Activated T-cell treated with anti-CD3 and anti-CD28 coated beads for 4 hours (primary cell): ENCODE measurements at places on chromosomes 4 and X.

DNA sequence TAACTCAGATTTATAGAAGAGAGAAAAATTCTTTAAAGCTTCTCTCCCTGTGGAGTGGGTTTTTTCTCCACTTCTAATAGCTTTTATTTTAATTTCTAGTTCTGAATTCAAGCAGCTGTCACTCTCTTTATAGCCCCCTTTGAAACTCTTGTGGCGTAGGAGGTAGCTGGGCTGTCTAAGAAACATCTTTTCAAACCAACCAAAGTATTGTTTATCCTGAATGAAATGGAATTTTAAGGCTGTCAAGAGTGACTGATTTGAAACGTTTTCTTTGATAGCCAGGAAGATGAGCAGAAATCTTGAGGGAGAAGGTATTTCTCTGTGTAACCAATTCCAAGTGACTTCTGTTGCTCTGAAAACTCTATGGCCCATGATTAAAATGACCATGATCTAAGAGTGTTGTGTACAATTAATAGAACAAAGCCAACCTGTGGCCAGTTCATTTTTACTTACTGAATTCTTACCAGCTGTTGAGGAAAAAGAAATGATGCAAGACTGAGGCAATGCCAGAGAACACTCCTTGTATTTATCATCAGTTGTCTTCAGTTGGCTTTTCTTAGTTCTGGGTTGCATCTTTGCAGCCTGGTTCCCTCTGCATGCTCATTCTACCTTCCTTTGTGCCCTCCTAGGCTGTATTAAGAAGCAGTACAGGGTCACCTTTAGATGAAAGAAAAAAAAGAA is 298.4 kb downstream of the ARHGAP10 start:
- DNase-seq: no peak

GRCh38 chrX:50768801-50769200 is 45.2 kb downstream of the SHROOM4 start:
- DNase-seq: no peak

DNA sequence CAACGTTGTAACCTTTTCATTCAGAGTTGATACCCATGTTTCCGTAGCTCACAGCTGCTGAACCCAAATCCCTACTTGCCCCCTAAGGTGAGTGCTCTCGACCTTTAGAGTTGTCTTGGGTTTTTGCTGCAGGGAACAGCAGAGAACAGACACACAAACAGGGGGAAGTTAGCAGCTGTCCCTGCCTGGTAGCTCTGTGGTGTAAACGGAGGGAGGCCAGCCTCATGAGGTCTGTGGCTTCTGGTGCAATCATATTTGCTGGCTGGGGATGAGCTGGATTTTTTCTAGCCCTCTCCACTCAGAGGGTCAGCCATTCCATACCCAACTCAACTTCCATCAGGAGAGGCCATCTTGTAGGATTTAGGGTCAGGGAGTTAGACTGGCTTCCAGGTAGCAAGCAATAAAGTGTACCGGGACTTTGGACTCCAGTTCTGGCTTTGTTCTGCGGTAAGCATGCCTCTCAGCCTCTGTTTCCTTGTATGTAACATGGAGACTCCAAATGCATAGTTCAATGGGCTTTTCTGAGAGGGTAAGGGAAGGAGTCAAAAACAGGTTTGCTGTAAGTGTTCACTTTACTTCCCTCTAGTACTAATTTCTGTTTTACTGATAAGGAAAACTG is 218.9 kb downstream of the MID1IP1 start:
- DNase-seq: no peak

GRCh38 chr4:98739751-98740150 is 81.3 kb upstream of the TSPAN5 start:
- DNase-seq: no peak

DNA sequence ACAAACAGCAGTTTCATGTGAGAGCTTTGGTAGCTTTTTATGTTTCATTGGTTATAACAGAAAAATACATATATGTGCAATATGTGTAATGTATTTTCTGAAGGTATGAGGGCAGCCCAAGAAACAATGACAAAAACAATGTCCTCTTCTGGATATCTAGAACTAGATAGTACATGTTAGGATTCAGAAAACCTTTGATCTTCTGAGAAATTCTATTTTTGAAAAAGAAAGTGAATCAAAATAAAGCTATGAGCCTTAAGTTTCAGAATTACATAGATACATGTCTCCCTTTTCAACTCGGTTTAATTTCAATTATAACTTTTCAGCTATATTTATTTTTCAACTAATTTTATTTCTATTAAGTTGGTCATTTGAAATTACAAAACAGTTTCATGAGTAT is 131.9 kb downstream of the REELD1 start:
- no peak for DNase-seq

GRCh38 chr4:106775636-106776035 is 260.5 kb downstream of the DKK2 start:
- no peak for DNase-seq

DNA sequence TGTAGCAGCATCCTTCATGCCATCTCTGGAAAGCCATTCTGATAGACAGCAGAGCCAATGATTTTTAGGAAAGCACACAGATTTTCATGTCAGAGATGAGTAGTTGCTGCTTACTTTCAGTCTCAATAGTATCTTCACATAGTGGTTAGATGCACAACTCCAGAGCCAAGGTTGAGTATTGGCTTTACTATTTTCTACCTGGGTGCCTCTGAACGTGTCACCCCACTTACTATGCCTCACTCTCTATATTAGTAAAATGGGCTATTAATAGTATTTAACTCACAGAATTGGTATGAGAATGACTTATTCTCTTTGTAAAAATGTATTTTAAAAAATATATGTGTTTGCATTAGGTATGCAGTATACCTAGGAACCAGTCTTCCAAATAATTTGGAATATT is 108.8 kb upstream of the STIM2 start:
- DNase-seq: no peak

GRCh38 chr4:158176108-158176507 is 3.3 kb upstream of the GASK1B start:
- DNase-seq: no peak

GRCh38 chr4:3823496-3824341 is 57.5 kb downstream of the ADRA2C start:
- DNase-seq: no peak

GRCh38 chrX:53997724-53998123 is 46.5 kb downstream of the PHF8 start:
- no peak for DNase-seq
